ENCODE measurements at places on chromosomes 3 and 15. TPM values are rescaled to one million over a fixed set of nuclear protein-coding genes. Genes with fewer than 3 reads are reported as not detected.
A peak's percentile ranks its signal among the peaks of the same experiment; 100 is the strongest.

NOX5 gene
- under 0.01 TPM for total RNA-seq

HTR3E gene
- total RNA-seq: not detected

IMP3 gene
- total RNA-seq: 75.6 TPM

FHIT gene
- total RNA-seq: 1.1 TPM

SLC22A14 gene
- 0.14 TPM for total RNA-seq

DNA sequence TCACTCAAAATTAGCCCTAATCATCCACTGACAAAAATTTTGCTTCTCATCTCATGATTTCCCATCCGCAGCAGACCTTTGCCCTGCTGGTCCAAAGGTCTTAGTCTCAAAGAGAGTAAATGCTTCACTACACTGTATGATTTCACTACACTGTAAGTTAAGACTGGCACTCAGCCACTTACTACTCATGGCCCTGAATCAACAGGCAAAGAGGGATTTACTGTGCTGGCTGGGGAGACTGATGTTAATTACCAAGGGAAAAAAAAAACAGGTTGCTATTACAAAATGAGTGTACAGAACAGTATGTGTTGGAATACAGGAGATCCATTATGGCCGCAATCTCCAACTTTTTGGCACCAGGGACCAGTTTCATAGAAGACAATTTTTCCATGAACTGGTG lies 214.8 kb downstream of the ZMAT3 start:
- no peak for DNase-seq

- peak; percentile 24 for DNase-seq
Observed at GRCh38 chr3:11120091-11120805, 34.0 kb upstream of the HRH1 start.

CLDN1 gene
- total RNA-seq: 0.14 TPM

DNA sequence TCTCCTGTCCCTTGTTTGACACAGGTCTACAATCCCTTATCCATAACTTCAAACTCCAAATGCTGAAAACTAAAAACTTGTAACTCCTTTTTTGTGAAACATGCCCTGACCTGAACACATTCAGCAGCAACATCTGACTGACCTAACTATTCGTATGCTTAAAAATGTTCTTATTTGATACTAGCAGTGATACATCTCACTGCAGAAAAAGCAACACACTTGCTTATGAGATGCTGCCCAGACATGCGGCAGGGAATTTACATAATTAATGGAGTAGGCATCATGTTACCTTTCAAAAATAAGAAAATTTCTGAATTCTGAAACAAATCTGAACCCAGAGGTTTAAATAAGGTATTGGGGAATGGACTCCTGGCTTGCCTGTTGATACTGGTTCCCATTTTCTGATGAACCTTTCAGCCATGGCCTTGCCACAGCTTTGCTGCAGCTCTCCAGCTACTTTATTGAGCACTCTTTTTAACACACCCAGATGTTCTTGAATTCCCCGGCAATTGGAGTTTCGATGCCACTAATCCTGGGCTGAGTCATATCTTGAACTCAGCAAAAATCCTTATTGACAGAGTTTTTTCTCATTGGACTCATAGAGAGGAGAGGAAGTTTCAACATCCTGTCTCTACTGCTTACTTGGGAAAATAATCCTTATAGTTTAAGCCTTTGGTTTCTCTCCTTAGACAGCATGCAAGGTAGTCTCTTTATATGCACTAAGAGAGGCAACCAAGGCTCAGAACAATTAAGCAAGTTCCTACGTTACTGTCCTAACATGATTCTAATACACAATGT lies 296.6 kb upstream of the LMCD1 start:
- DNase-seq: no peak

Data from pulmonary artery endothelial cell (primary cell).